Putamen (tissue), 1 donor: ENCODE measurements at places on chromosomes 3 and 15.

DNA sequence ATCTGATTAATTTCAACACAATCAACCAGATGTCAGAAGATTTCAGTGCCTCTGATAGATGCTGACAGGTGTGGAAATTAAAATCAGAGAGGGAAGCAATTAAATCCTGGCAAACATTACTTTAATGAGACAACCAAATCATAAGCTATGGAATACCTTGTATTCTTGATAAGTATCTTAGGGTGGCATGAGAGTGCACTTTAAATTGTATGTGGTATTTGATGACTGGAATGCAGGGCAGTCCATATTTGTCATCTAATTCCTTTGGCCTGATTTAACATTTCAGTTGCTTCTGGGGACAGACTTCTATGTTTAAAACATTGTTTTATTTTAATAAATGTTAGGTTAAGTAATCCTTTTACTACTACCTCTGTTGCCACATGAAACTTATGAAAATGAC lies 184.1 kb downstream of the LPP start:
- no peak for DNase-seq

GRCh38 chr3:141070727-141071357 lies 19.7 kb downstream of the SPSB4 start:
- no peak for DNase-seq

DNA sequence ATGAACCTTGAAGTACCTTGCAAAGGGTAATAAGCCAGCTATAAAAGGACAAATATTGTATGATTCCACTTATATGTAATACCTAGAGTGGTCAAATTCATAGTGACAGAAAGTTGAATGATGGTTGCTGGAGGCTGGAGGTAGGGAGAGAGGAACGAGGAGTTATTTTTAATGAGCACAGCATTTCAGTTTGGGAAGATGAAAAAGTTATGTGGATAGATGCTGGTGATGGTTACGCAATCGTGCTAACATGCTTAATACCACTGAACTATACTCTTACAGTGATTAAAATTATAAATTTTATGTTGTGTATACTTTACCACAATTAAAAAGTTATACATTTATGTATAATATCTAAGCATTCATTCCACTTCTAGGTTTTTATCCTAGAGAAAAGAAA lies 168.6 kb downstream of the GRM7 start:
- DNase-seq, result no peak

DNA sequence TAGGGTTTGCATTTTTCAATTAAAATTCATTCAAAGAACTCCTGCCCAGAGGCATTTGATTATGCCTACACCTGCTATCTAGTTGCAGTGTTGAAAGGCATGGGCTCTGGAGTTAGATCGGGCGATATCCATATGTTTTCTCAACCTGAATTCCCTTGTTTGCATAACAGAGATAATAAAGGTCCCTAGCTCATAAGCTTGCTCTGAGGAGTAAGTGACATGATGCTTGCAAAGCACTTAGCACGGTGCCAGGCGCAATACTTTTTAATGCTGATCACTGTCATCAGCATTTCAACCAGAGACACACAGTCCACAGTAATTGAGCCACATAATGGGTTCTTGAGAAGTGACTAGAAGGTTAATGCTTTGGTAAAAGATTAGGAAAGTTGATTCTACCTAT lies 106.3 kb upstream of the SAMMSON start:
- no peak for DNase-seq

- no peak for DNase-seq
These were observed 34.5 kb upstream of the BNC1 start for GRCh38 chr15:83318861-83319415.

DNA sequence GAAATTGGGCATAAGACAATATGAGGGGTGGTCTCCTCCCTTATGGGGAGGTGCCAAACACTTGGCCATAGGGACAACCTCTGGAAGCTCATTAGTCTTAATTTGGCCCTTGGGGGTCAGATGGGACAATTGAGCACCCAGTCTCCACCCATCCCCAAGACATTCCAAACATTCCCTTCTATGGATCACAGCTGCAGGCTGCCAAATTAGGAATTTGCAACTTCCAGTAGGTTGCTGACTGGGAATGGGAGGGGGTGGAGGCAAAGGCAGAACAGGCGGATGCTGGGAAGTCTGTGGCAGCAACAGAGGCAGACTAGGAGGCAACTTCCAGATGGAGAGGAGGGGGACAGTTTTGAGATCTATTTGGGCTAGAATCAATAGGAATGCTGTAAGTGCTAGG lies 1.4 kb upstream of the PDHB start:
- DNase-seq, result no peak

DNA sequence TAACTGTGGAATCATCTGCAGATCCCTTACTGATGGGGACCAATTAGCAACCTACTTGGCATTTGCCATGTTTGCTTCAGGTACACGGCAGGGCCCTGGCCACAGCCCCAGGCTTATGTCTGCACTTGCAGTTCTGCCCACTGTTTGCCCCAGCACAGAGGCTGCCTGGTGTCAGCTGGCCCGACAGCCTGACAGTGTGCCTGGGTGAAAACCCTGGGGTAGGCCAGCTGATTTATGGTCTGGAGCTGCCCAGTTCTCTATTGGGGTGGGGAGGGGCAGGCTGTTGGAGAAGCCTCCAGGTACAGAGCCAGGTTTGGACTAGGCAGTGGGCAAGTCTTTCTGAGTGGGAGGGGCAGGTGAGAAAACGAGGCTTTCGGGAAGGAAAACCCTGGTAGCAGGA lies 11.2 kb upstream of the TGM5 start:
- DNase-seq, result no peak

DNA sequence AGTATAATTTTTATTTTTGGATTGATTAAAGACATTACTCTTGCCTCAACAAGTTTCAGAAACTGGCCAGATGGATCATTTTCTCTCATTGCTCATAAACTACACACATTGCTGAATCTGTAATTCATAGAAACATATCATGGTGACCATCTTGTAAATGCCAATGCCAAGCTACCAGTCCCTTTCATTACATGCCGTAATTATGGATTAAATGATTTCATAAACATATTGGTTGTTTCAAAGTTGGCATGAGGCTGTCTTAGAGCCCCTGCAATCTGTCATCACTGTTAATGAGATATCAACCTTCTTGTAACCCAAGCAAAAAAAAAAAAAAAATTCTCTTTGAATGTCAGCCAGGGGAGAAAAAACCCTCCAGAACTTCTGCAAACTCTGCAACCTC lies 112.2 kb downstream of the DCLK3 start:
- DNase-seq, result no peak

- DNase-seq, result no peak
These were observed 46.8 kb downstream of the GLB1 start for GRCh38 chr3:33050071-33050653.

GRCh38 chr3:141266797-141267555 lies 35.4 kb downstream of the PXYLP1 start:
- no peak for DNase-seq

GRCh38 chr15:100106732-100107131 lies 235.0 kb downstream of the ADAMTS17 start:
- no peak for DNase-seq

DNA sequence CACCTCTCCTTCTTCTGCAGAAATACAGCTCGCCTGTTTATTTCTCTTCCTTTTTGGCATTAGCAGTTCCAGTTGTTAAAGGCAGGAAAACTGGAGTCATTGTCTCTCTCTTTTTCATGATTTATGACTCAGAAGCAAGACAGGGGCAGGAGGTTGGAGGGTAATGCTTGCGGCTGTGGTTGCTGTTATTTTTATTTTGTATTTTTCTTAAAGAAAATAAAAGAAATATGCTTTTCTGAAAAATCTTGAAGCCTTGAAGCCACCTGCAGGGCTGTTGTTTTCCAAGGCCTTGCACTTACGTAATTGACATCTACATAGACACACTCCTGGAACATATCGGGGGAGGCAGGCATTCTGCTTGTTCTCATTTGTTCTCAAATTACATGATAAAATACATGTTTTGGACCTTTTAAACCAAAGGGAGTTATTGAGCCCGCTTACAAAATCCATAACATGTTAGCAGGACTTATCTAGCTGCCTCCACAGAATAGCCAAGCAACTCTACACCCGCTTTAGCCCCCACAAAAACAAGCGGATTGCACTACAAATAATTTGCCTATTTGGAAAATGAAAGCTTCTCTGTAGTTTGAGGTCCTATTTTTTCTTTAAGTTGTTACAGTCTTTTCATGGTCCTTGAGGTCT lies 1004.6 kb upstream of the NR2F2 start:
- no peak for DNase-seq

DNA sequence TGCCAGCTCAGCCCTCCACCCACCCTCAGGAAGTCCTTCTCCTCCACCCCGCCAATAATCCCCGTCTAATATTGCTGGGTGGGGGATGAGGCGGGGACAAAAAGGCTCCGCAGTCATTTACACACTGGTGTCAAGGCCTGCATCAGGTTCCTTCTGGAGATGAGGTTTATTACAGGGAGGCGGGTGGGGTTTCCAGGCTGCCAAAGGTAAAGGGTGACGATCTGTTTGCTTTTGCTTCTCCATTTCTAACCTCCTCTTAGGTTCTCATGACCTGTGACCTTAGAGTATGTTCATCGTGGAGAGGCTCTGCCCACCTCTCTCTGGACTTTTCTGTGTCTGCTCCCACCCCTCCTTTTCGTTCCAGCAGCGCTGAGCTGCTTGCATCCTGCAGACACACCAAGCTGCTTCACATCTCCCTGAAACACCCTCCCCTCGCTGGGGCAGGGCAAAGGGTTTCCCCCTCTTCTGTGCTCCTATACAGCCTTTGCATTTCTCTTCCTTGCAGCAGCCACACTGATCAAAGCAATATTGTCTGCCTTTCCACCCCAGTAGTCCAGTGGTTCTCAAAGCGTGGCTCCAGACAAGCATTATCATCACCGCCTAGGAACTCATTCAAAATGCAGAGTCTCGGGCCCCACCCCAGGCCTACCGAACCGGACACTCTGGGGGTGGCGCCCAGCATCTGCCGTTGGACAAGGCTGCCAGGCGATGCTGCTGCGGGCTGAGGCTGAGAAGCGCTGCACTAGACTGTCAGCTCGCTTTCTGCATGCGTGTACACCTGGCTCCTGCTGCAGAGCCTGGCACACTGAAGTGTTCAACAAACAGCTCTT lies 26.6 kb downstream of the CA12 start:
- no peak for DNase-seq

DNA sequence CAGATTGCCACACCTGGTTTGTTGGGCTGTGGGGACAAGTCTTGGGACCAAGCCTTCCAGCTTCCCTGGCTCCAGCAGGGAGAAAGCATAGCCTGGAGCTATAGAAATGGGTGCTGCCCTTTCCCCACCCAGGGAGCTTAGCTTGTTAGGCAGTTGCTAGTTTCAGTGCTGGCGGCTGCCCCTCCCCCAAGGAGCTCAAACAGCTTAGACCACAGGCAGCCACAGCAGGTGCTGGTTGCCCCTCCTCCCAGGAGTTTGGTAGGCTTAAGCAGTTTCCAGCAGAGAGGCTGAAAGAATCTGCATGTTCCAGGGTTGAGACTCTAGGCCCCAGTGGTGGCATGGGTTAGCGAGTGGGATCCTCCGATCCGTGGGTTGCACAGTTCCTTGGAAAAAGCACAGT lies 889.7 kb downstream of the IGSF11 start:
- DNase-seq, result no peak

- no peak for DNase-seq
These were observed 52.5 kb upstream of the TSC22D2 start for GRCh38 chr3:150355574-150355973.

- no peak for DNase-seq
These were observed 51.1 kb downstream of the PSMD6 start for GRCh38 chr3:63972196-63972595.

DNA sequence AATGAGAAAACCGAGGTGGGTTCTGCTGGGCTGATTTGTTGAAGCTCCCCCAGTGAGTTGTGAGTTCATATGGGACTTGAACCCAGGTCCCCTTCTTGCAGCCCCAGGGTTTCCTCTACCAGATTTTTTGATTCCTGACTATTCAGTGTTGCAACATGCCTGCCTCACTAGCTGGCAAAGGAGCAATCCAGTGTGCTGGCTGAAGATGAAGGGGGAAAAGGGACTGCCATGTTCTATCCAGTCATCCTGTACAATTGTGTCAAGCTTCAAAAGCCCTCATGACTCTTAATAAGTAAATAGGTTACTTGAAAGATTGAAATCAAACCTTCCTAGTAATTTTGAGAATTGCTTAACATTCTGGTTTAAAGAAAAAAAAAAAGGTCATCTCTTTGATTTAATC lies 211.5 kb upstream of the TP63 start:
- no peak for DNase-seq

GRCh38 chr15:82533801-82534200 lies 6.5 kb downstream of the RPS17 start:
- no peak for DNase-seq

GRCh38 chr3:63972987-63973386 lies 50.3 kb downstream of the PSMD6 start:
- no peak for DNase-seq

DNA sequence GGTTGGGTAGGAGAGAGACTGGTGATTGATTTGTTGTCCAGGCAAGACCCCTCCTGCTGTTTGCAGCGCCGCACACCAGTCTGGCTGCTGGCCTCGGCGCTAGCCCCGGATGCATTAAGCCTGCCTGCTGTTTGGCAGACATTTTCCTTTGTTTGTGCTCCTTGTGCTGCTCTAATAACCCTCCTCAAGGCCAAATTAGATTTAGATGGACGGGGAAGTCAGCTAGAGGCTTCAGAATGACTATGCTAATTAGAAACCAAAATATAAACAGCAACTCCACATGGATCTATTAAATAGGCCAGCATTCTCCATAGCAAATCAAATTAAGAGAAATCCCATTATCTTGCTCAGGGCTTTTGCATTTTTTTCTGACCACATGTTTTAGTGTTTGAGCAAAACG lies 445.2 kb downstream of the SQOR start:
- DNase-seq, result no peak

DNA sequence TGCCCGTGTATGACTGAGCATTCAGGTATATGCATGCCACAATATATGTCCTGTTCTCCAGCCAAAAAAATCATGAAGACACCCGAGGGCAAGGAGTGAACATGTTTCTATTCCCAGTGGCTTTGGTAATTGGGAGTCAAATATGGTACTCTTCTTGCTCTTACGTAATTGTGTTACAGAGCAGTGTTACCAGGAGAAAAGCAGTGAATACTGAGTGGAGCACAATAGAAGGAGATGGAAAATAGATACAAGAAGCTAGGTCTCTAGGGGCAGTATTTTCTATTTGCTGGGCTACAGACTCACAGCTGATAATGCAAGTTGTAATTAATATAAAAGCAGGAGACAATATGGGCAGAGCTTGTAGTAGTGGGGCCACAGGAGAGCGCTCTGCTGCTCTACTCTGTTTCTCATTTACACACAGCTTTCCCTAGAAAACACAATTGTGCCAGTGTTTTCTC lies 13.2 kb downstream of the MEIS2 start:
- DNase-seq, result no peak

GRCh38 chr3:134802428-134803050 lies 7.5 kb downstream of the EPHB1 start:
- no peak for DNase-seq

DNA sequence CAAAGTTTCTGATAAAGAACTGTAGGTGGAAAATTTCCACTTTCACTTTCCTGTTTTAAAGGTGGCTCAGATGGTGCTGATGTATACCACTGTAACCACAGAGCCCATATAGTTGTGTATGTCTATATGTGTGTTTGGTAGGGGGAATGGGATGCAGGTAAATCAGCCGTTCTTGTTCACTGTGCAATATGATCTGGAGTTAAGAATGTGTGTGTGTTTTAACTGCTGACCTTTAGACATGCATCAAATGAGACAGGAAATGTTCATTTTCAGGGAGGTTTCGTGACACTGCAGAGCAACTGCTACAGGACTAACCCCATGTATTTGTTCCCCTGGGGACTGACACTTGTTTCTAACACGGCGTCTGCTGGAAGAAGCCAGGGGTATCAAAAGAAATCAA lies 180.5 kb downstream of the TAFA4 start:
- DNase-seq, result no peak
